ENCODE measurements at places on chromosomes 6 and 20. TPM values are rescaled to one million over a fixed set of nuclear protein-coding genes. Genes with fewer than 3 reads are reported as not detected.

The RHAG gene
- total RNA-seq, result 0.11 TPM

The GPLD1 gene
- 0.43 TPM for total RNA-seq

The DPPA5 gene
- not detected for total RNA-seq

The RING1 gene
- total RNA-seq, result 25.6 TPM

The RAB5IF gene
- total RNA-seq, result 58.3 TPM

All from dermis lymphatic vessel endothelial cell (primary cell).